Activated naive CD4-positive, alpha-beta T cell treated with anti-CD3 and anti-CD28 coated beads, Interleukin-2, amount 50 U/mL, for 72 hours (primary cell): ENCODE measurements at places on chromosomes 7 and 10. TPM values are rescaled to one million over a fixed set of nuclear protein-coding genes. Genes with fewer than 3 reads are reported as not detected.

- no peak for DNase-seq
Observed at GRCh38 chr10:125661941-125662515, 20.9 kb downstream of the TEX36 start.

ADRA2A gene
- total RNA-seq: not detected

GIMAP8 gene
- 17.7 TPM for total RNA-seq

ZNF398 gene
- total RNA-seq: 6.6 TPM

DNA sequence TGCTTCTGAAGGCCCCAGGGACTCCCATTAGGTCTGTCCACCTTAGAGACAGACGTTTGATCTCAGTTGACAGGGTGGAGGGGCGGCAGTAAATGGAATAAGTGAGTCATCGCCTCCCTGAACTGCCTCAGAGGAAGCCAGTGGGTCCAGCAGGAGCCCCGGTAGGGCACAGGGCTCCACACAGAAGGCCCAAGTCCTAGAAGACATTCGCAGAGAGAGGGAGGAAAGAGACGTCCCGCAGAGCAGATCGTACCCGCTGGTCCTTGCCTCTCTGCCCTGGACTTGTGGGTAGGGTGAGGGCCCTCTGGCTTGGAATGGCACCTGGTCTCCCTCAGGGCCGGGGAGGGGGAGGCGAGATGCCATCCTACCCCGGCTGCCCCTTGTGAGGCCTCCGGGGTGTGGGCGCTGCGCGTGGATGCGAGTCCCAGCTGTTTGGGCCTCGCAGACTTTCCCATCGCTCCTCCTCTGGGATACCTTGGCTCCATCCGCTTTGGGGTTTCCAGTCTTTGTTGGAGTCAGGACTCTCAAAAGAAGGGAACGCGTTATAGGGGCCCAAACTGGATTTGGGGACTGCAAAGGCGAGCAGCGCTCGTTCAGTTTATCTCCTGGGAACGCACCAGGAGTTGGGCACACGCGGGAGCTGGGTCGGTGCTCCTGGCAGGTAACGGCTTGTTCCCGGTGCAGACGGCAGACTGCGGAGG lies 5.1 kb downstream of the TLX1 start:
- DNase-seq: no peak

DGKB gene
- total RNA-seq: not detected

PON2 gene
- 5.9 TPM for total RNA-seq

FOXI2 gene
- total RNA-seq: not detected

- no peak for DNase-seq
Observed at GRCh38 chr7:27178366-27178765, 4.2 kb upstream of the HOXA10 start.
